ENCODE measurements at places on chromosomes 4 and X.

- DNase-seq = no peak
Measured at GRCh38 chr4:172750910-172751309, 417.7 kb upstream of the GALNT7 start.

DNA sequence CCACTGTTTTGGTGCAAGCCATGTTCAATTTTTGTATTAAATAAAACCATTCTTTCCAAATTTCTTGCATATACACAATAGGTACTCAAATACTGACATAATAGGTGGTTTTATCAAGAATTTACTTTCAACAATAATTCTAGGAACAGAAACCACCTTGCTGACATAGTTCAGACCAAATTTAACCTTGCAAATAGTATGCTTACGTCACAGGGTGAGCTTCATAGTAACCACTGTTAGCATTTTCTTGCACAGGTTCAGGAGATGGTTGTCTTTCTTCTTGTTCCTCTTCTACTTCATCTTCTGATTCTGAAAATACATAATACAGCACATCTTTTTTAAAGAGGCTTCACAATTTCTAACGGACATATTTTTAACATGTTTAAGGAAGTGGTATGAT, 17.6 kb downstream of the G3BP2 start:
- no peak for DNase-seq

- DNase-seq = no peak
Measured at GRCh38 chr4:59457576-59457975, 1742.5 kb upstream of the ADGRL3 start.

DNA sequence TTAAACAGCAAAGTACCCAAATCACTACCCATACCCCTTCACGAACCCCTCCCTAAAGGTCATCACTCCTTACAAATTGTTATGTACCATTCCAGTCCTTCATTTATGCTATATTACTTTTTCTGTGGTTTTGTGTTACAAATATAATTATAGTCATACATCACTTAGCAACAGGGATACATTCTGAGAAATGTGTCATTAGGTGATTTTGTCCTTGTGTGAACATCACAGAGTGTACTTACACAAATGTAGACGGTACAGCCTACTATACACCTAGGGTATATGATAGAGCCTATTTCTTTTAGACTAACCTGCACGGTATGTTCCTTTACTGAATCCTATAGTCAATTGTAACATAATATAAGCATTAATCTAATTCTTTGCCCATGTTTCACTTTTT, 61.9 kb downstream of the ASB9 start:
- no peak for DNase-seq

- DNase-seq = no peak
Measured at GRCh38 chr4:166991006-166991561, 243.2 kb downstream of the SPOCK3 start.

- DNase-seq = peak; percentile 14
Measured at GRCh38 chr4:120977435-120977997, 55.0 kb upstream of the PRDM5 start.

DNA sequence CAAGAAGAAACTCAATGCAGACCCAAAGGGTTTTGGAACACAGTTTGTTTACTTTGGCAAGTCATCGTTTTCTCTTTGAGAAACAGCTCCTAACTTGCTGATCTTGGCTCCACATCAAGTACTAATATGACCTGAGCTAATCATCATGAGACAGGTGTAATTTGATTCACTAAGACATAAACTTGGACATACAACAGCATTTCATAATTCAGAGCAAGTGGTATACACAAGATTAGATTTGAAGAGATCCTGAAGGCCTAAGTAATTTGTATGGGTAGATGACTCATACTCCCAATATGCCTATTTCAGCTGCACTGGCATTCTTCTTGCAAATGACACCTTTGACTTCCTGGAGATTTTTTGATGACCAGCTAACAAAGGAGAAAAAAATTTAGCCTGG, 1521.7 kb downstream of the RPA4 start:
- no peak for DNase-seq

DNA sequence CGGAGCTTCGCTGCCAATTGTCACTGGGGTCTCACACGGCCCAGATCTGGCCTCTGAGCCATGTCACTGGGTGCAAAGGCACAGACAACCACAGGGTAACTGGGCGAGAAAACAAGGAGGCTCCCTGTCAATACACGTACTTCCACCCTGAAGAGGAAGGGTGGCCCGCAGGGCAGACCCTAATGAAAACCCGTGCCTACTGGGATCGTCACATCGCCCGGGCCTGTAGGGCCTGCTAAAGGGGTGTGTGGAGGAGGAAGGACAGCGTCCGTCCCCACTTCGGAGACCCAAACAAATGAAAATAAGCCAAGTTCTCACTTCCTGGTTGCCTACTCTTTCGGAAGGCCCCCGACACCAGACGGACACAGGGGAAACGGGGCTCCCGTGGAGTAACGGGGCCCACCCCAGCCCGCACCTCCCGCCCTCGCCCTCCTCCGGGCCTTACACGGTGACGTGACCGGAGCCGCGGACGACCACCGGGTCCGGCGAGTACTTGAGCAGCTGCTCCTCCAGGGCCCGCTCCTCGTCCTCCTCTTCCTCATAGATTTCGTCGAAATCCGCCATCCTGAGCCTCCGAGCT, 578 bp downstream of the CHIC2 start:
- DNase-seq = no peak

- no peak for DNase-seq
Measured at GRCh38 chr4:119731778-119732177, 103.2 kb upstream of the PDE5A start.

GRCh38 chr4:39067031-39067430, 5.0 kb downstream of the KLHL5 start:
- no peak for DNase-seq

DNA sequence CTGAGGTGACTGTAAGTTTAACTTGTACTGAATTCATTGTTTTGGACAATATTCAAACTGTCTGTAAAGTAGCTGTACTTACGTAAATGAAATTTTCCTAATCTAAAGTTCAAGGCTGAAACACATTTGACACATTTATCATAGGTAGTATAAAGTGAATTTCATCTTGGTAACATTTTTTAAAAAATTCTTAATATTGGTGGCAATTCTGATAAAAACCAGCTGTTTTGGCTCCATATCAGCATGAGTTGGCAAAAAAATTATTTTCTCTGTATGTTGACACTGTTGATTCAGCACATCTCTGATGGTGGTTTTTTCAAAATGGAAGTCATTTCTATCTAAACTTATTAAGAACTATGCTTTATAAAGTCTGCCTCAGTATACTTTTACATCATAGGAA, 30.9 kb downstream of the CXorf58 start:
- no peak for DNase-seq

DNA sequence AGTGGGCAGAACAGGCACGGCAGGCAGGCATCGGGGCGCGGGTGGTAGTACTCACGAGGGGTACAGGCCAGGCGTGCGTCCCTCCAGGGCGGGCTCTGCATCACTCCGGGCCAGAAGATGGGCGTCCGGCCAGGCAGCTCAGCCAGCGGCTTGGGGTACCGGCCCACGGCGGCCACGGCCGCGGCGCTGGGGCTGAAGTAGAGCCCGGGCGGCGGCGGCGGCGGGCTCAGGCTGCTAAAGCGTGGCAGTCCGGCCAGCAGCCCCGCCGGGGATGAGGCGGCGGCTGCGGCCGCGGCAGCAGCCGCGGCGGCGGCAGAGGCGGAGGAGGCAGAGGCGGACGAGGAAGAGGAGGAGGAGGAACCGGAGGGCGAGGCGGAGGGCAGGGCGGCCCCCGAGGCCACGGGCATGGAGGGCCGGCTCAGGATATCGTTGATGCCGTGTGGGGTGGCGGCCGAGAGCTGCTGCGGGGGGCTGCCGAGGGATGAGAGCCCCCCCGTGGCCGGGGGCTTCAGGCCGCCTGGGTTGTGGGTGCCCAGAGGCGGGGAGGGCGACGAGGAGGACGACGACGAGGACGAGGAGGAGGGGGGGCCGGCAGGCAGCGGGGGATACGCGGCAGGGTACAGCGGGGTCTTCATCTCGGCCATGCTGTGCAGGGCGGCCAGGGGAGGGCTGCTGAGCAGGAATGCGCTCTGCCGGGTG, 1.4 kb downstream of the NKX6-1 start:
- no peak for DNase-seq

GRCh38 chrX:116975517-116975916, 512.7 kb upstream of the CT83 start:
- no peak for DNase-seq

Data from COR-L47 (cell line).